HTR-8/SVneo (cell line): ENCODE measurements at places on chromosomes 16 and 17.

DNA sequence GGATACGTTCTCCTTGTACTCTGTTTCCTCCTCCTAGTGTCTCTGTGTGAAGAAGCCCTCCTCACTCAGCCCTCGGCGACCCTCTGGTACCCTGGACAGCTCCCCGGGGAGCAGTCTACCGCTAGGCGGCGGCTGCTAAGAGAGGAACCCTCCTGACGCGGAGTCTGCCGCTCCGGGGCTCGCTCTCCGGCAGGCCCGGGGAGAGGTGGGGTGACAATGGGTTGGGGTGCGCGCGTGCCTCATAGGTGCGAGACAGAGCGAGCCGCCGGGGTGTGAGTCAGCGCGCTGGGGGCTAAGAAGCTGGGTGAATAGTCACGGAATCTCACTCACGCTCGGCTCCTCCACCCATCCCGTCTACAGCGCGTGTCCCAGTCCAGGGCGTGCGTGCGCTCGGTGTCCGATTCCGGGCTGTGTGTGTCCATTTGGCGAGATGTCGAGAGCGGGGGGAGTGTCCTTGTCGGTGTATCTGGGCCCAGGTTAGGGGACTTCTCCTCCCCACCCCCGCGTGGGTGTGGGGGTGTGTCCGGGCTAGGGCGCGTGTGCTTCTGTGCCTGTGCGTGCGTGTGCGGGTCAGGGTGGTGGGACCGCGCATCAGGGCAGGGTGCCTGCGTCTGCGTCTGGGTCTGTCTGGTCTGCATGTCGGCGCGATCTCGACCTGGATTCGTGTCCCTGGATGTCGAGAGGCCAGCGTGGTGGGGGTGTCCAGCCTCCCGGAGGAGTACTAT is 577 bp upstream of the HS3ST2 start:
- DNase-seq: no peak

DNA sequence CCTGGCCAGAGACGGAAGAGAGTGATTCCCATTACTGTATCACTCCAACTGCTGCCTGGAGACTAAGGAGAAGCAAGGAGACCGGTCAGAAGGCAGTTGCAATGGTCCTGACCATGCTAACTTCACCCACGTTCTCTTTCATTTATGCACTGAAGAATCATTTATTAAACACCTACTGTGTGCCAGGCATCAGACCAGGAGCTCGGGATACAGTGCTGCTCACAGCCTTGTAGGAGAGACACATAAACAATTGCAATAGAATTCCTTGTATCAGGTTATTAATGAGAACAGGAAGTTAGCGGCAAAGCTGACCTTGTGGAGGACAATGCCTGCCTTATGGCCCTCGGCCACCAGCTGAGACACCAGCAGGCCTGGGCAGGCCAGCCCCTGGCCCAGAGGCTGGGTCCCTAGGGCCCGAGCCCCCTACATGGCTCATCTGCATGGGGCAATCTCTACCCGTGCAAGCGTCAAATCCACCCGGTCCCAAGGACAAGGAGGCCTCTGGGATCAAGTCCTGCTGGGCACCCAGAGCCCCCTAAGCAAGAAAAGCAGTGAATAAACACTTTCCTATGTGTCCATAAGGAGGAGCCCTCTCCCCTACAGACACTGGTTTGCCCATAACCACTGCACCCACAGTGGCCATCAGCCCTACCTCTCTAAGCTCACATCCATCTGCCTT is 8.6 kb upstream of the ENPP7 start:
- peak; percentile 35 for DNase-seq

- DNase-seq: peak; percentile 46
Observed at GRCh38 chr17:32876417-32877163, at the start of gene MYO1D. Gene MYO1D, minus strand, starts transcription at chr17:32877124. Its CDS starts 252 bp downstream, at chr17:32876872.

DNA sequence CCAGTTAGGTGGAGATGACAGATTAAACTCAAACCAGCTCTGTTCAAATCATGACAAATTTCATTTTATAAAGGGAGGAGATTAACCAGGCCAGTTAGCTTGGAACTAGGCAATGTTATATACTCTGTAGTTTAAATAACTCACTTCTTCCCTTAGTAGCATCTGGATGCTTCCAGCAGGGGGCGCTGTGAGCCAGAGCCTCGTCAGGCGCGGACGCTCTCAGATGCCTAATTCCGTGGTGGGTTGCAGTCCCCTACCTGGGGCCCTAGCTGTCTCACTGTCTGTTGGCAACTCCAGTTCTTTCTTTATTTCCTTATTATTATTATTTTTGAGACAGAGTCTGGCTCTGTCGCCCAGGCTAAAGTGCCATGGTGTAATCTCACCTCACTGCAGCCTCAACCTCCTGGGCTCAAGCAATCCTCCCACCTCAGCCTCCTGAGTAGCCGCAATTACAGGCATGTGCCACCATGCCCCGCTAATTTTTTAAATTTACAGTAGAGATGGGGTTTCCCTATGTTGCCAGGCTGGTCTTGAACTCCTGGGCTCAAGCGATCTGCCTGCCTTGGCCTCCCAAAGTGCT is 17.3 kb upstream of the WFDC1 start:
- DNase-seq: peak; percentile 65

- no peak for DNase-seq
Observed at GRCh38 chr16:49800441-49800840, 55.5 kb downstream of the ZNF423 start.

DNA sequence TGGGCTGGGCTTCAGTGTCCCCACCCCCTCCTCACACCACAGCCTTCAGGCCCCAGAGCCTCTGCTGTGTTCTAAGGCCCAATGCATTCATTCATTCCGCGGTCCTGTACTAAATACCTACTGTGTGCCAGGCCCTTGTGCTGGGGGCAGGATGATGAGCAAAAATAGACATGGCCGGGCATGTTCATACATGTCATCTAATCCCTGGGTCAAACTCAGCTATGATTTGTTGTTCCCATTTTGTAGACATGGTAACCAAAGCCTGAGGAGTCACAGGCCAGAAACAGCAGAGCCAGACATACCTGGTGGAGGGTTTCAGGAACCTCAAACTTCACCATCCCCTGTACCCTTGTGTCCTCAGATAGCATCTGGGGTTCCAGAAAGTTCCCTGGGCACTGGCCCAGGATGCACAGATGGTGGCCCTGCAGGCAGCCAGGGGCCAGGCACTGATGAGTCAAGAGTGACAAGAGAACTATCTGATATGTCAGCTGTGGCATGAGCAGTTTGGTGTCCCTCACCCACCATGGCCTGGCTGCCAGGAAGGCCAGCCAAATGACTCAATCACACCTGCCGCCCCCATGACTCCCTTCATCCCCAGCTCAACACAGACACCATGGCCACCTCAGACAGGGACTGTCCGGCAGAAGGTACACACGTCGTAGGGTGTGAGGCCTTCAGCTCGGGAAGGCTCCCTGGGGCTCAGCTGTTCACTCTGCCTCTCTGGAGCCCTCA is 2.7 kb upstream of the RRAD start:
- no peak for DNase-seq

GRCh38 chr17:44304651-44305050 is 3.8 kb upstream of the RUNDC3A start:
- DNase-seq: no peak

- DNase-seq: no peak
Observed at GRCh38 chr16:66910175-66910940, 8.3 kb downstream of the CDH16 start.

GRCh38 chr17:8609910-8610309 is 20.6 kb downstream of the MYH10 start:
- no peak for DNase-seq

GRCh38 chr17:7940034-7940433 is 8.0 kb downstream of the CNTROB start:
- DNase-seq: no peak

DNA sequence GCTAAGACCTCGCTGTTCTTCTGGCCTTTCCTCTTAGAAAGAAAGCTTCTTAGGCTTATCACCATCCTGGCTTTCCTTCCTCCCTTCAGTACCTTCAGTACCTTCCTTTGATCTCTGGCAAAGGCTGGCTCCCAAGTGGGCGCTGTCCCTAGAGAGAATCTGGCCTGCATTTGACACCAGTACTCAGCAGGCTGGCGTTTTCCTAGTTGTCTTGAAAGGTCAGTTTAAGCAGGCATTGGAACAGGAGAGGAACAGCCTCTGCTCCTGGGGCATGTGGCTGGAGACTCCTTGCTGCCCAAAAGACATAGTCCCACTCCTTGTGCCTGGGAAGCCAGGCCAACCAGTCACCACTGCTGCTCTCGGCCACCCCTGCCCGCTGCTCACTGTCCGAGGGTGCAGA is 34.1 kb downstream of the TMEM238L start:
- no peak for DNase-seq

GRCh38 chr17:75442168-75443103 is 14.0 kb upstream of the TMEM94 start:
- no peak for DNase-seq

GRCh38 chr17:70709596-70709995 is 540.3 kb downstream of the KCNJ2 start:
- no peak for DNase-seq

DNA sequence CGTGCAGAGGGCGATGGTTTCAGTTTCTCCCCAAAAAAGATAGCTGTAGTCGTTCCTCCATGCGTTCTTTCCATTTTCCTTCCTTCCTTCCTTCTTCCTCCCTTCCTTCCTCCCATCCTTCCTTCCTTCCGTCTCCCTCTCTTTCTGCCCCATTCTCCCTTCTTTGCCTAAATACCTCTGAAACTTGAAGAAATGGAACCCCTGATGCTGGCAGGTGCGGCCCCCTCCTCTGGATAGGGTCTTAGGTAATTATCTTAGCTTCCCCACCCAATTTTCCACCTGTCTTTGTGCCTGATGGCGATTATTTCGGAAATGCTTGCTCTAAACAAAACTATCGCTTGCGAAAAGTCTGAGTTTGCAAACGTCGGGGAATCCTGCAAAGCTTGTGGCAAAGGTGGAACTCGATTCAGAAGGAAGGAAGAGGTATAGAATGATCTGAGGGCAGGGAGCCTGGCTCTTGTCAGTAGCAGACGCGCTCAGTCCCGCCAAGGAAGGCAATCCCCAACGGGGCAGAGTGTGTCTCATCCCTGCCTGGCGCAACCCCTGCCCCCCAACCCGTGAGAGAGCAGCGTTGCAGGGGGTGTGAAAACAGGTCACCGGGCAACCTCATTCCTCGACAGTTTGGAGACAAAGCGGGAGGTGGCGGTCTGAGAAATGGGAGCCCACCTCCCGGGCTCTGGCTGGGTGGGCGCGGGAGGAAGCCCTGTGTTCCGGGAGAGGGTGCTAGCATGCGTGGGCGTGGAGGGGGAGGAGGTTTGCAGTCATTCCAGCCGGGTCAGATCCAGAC is 2.9 kb upstream of the CBX8 start:
- no peak for DNase-seq

DNA sequence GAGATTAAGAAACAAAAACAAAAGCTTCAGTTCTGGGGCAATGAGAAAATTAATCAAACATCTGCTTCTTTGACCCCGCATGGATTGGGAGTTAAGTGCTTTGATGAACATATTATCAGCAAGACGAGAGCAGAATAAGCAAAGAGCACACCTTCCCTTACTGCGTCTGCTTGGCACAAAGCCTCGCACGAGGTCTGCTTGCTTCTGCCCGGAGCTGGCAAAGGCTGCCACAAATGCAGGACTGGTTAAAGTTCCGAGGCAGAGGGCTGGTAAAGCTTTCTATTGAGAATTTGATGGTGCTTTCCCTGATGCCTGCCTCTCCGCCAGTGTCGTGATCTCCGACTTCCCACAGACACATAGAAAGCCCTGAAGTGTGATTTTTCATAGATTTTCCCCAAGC is 17.0 kb downstream of the VAT1L start:
- DNase-seq: no peak

- peak; percentile 87 for DNase-seq
Observed at GRCh38 chr17:27540318-27541101, 84.3 kb downstream of the KSR1 start.

DNA sequence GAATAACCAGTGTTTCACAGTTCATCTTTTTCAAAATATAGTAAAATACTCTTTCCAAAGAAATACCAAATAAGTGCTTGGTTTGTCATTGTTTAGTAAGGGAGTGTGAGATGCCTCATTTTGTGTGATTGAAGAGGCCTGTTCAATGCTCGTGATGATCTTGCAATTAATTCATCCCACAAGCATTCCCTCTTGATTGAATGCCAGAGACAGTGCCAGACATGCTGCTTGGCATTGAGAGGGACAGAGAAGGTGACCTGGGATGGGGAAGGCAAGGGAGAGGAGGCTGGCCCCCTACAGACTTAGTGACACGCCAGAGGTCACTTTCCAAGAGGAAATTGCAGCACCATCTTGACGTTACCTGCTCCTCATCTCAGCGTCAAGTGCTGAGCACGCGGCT is 49.3 kb downstream of the CLEC16A start:
- DNase-seq: no peak

- DNase-seq: no peak
Observed at GRCh38 chr16:59355704-59356103, 621.6 kb upstream of the GOT2 start.

DNA sequence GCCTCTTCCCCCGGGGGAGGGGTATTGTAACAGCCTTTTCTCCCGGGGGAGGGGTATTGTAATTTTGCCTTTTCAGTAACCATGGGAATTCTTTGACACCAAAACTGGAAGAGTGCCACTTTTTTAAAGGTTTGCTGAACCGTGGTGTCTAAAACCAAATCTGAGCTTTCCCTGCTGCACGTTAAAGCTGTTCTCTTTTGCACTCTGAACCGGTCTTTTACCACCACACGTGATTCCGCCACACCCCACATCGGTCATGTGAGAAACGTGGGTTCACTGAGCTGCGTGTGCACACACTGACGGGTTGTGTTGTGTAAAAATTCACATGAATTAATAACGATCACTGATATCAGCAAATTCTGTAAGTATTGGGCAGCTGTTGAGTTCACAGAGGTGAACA is 9.2 kb upstream of the ACSF3 start:
- no peak for DNase-seq

DNA sequence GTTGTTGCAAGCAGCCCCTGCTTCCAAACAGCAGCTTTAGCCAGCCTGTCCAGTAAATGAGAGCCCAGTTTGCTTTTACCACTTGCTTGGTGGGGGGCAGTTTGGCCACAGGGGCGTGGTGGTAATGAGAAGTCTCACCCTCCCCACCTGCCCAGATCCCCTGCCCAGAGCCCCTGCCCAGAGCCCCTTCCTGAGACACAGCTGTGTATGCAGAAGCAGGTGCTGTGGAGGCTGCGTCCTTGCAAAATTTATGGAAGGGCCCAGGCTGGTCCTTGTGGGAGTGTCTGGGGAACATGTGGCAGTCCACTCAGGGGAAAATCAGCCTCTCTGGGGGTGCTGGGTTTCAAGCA is 27.6 kb upstream of the LGALS9 start:
- no peak for DNase-seq

DNA sequence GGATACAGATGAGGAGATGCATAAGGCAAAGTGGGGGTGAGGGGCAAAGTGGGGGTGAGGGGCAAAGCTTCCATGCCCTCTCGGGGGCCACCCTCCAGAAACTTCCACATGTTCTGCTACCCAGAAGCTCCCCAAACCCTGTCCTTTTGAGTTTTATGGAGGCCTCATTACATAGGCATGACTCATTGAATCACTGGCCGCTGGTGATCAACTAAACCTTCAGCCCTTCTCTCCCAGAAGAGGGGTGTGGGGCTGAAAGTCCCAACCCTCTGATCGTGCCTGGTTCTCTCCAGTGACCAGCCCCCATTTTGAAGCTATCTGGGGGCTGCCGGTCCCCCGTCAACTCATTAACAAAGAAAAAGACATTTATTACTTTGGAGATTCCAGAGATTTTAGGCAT is 27.5 kb downstream of the ITGAE start:
- peak; percentile 64 for DNase-seq

- no peak for DNase-seq
Observed at GRCh38 chr17:79985943-79986391, 49.7 kb downstream of the TBC1D16 start.
